GM13977 (cell line): ENCODE measurements at places on chromosomes 5 and 9.

DNA sequence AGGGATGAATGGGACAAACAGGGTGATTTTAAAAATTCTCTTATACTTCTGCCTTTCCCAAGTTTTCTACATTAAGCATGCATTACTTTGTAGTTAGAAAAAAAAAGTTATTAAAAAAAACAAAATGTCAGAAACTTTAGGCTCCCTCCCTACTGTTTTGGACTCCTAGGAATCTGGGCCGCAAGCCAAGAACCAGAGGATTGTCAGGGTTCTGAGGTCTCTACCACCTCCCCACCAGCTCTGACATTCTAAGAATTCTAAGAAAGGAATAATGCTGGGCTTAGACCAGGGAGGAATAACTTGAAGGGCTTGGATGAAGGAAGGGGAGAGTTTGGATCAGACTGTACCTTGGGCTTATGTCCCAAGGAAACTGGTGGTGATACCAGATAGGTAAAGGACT is 1.1 kb upstream of the ARHGEF39 start:
- DNase-seq: no peak

DNA sequence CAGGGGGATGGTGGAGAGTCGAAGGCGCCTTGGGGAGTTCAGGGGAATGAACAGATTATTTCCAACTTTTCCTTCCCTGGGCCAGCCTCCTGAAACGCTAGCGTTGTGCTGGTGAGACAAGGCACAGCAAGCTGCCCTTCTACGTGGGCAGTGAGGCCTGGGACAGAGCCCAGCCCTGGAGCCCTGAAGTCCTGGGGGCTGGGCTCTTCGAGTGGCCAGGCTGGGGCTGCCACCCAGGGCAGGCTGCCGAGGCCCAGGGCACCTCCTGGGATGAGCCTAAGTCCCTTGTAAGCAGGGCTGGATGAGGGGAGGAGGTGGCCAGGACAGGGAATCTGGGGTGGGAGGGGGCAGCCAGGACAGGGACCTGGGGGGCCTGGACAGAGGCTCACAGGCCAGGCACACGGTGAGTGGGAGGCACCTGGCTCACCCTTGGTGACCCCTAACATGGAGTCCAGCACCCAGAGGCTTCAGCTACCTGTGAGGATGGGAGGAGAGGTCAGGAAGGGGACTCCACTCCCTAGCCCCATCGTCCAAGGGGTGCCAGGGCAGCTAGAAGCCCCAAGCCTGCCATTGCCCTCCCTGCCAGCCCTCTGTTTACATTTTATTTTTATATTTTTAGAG is 1.3 kb upstream of the LCN12 start:
- DNase-seq: no peak

DNA sequence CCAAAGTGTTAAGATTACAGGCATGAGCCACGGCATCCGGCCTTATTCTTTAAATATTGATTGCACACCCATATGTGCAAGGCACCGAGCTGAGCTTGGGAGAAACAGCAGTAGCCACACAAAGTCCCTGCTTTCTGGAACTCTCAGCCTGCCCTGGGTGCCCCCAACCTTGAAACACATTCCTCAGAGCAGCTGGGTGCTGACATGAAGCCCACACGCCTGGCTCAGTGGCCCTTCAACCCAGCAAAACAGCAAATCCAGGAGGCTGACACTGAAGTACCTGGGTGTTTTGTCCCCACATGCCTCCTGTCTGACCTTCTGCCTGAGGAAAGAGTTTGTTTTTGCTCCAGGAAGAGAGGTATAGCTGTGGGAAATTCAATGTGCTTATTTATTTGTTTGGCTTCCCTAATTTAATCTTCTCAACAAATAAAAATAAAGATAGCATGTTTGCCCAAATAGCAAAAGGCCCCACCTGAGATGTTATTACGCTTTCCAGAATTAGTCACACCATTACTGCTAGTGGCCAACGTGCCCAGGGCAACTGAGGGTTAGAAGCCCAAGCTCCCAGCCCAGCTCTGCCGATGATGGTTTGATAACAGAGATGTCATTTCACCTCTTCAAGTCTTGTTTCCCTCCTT is 13.4 kb upstream of the TCOF1 start:
- DNase-seq: no peak

DNA sequence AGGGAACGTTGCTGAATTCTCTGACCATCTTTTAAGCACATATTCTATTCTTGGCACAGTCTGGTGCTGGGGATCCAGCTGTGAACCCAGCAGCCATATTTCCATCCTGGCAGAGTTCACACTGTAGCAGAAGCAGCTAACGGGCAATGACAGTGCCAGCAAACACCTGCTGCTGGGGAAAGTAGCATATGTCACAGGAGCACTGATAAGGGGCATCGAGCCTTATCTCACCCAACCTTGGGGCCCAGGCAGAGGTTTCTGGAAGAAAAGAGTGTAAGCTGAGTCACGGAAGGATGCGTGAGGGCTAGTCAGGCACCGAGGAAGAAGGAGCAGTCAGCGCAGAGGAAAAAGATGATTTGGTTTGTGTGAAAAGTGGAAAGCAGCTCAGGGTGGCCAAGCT is 1.1 kb downstream of the NDOR1 start:
- DNase-seq: no peak
